ENCODE measurements at places on chromosomes 7 and 10. TPM values are rescaled to one million over a fixed set of nuclear protein-coding genes. Genes with fewer than 3 reads are reported as not detected.

DNA sequence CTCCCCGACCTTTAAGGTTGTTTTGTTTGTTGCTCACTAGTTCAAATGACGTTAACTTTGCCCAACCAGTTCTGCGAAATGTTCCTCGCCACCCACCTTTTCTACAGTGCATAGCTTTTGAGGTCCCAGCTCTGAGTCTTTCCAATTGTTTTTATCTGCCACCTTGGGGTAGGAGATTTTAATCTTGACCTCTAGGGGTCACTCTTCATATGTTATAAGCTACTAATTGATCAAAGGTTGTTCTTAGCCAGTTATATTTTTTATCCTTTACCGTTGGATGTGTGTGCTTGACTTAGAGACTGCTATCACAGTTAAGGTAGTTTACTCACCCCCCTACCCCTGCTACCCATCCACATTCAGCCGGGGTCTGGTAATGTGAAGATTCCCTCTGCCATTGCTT lies 372.4 kb downstream of the SUGCT start:
- DNase-seq: no peak

PNLIPRP2 gene
- not detected for polyA plus RNA-seq

GRCh38 chr7:42457663-42458062 lies 220.7 kb upstream of the GLI3 start:
- DNase-seq: no peak

SHTN1 gene
- 28.6 TPM for polyA plus RNA-seq

OR13A1 gene
- polyA plus RNA-seq: 0.06 TPM

ASB13 gene
- 10.0 TPM for polyA plus RNA-seq

DNA sequence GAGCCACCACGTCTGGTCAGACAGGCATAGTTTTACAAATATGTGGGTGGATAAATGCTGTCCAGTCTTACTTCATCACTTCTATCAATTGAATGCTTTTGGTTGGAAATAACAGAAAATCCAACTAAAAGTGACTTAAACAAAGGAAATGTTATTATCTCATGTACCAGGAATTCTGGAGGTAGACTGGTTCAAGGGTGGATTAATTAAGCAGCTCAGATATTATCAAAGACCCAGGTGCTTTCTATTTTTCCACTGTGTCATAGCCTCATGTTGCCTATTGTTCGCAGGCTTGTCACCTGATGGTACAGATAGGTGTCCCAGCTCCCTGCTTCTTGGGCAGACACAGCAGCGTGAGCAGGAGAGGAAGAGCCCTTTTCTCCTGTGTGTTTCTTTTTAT lies 156.1 kb upstream of the CTBP2 start:
- DNase-seq: no peak

ZNF425 gene
- polyA plus RNA-seq: 5.2 TPM

PNLIPRP1 gene
- polyA plus RNA-seq: not detected

CLCN1 gene
- polyA plus RNA-seq: not detected

- DNase-seq: no peak
These were observed 35.1 kb downstream of the KCND2 start for GRCh38 chr7:120307991-120308545.

- DNase-seq: no peak
These were observed 28.9 kb upstream of the NPY start for GRCh38 chr7:24255139-24255538.

DNA sequence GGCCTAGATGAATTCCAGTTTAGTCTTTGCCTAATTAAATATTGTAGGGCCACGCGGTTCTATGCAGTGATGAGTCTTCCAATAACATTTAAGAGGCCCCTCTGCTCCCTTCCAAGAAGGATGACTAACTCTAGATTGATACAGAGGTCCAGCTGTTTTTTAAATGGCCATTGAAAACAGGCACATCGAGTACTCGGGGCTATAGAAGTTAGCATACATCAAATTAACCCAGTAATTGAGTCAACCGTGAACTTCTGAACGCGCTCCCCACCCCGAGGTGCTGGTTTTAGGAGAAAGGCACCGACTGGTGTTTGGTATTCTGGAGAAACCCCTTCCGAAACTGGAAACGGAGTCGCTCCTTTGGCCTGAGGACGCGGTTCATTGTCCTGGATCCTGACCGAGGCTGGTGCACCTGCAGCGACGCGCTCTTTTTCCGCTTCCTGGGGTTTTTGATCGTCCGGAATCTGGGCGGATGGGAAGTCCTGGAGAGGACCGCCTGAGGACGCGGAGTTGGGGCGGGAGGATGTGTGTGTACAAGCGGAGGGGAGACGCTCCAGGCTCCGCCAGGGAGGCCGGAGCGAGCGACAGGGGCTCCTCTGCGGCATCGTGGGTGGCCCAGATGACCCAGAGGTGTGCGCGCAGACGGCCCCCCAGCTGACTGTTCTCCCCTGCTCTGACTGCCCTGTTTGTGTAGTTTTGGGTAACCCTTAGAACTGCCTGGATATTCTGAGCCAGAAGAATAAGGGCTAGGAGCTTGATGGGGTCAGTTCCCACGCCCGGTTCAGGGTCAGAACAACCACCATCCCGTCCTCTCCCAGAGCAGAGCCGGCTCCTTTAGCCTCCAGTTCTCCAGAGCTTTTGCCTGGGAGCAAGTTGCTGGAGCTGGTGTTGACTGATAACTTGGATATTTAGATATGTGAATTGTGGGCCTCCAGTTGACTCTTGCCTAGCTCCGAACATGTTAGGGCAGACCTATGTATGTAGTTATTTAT lies 711 bp downstream of the FAM221A start:
- peak; percentile 86 for DNase-seq

- DNase-seq: no peak
These were observed 13.9 kb downstream of the GRB10 start for GRCh38 chr7:50768485-50769474.

DNA sequence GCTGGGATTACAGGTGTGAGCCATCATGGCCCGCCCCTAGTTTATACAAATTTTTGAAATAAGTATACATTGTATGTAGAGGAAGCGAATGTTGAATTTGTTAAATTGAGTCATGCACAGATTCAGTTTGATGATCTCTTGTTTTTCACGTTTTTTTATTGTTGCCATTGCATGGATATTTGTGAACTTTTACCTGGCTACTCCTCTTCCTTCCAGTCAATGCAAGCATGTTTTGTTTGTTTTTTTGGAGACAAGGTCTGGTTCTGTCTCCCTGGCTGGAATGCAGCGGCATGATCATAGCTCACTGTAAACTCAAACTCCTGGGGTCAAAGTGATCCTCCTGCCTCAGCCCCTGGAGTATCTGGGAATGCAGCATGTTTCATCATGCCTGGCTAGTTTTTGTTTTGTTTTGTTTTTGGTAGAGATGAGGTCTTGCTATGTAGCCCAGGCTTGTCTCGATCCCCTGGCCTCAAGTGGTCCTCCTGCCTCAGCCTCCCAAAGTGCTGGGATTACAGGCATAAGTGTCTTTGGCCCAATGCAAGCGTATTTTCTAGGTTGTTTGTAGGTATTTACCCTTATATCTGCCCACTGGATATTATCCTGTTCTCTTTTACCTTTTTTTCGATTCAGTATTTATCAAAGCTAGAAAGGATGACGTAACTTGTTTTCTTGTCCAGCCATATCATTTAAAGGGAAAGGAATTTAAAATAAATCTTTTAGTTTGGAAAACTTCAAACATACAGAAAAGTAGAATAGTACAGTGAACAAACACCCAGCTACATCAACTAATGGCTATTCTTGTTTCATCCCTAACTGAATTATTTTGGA lies 11.0 kb downstream of the LCOR start:
- DNase-seq: no peak

RAMP3 gene
- 28.1 TPM for polyA plus RNA-seq

GRCh38 chr7:71868797-71869196 lies 543.3 kb downstream of the CALN1 start:
- no peak for DNase-seq

GRCh38 chr7:41994036-41994745 lies 242.8 kb downstream of the GLI3 start:
- no peak for DNase-seq

DNA sequence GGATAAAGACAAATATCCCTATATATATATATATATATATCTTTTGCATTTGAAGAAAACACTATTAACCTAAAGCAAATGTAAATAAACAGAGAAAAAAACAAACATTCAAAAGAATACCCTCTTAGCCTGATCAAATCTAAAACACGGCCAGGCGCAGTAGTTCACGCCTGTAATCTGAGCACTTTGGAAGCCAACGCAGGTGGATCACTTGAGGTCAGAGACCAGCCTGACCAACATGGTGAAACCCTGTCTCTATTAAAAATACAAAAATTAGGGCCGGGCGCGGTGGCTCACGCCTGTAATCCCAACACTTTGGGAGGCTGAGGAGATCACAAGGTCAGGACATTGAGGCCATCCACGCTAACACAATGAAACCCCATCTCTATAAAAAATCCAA lies 9.2 kb downstream of the ANXA7 start:
- DNase-seq: no peak

- DNase-seq: no peak
These were observed 13.5 kb upstream of the VDAC2 start for GRCh38 chr10:75197066-75197465.

IPMK gene
- 6.8 TPM for polyA plus RNA-seq

- DNase-seq: no peak
These were observed 1.9 kb upstream of the MALRD1 start for GRCh38 chr10:19046679-19047078.

DNA sequence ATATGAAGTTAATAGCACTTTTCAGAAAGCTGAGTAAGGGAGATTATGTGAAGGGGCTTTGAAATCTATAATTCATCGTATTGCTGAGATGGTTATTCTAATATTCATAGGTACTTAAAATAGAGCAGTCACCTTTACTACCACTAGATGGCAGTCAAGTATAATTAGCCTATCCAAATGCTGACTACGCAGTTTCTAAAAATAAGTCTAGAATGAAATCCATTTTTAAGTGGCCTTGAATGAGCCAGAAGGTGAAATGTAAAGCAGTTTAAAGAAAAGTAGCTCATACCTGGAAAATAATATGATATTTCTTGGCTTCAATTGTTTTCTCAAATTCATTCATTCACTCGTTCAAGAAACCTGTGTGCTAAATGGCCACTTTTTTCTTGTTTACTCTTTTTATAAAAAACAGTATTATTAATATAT lies 1277.1 kb downstream of the GATA3 start:
- DNase-seq: peak; percentile 59

DNA sequence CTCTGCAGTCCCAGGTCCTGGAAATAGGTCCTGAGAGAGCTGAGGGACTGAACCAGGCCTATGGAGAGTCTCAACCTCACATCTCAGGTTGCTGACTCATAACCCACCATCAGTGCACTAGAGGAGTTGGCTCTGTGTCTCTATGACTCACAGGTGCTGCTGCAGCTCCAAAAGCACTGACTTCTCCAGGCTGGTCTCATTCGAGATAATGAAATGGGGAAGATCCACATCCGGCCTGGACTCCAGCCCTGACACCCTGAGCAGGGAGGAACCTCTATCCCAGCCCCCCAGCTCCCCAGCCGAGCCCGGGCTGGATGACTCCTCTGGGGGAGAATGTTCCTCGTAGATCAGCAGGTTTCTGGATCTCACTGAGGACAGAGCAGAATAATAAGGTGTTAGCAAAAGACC lies 35.5 kb upstream of the DGKI start:
- no peak for DNase-seq

- DNase-seq: no peak
These were observed 31.4 kb downstream of the ARMC3 start for GRCh38 chr10:22959292-22959691.

- no peak for DNase-seq
These were observed 31.3 kb downstream of the RCC1L start for GRCh38 chr7:75042286-75042685.

GRM3 gene
- polyA plus RNA-seq: 0.27 TPM

GRCh38 chr7:29865526-29865925 lies 59.2 kb downstream of the WIPF3 start:
- DNase-seq: no peak

DNA sequence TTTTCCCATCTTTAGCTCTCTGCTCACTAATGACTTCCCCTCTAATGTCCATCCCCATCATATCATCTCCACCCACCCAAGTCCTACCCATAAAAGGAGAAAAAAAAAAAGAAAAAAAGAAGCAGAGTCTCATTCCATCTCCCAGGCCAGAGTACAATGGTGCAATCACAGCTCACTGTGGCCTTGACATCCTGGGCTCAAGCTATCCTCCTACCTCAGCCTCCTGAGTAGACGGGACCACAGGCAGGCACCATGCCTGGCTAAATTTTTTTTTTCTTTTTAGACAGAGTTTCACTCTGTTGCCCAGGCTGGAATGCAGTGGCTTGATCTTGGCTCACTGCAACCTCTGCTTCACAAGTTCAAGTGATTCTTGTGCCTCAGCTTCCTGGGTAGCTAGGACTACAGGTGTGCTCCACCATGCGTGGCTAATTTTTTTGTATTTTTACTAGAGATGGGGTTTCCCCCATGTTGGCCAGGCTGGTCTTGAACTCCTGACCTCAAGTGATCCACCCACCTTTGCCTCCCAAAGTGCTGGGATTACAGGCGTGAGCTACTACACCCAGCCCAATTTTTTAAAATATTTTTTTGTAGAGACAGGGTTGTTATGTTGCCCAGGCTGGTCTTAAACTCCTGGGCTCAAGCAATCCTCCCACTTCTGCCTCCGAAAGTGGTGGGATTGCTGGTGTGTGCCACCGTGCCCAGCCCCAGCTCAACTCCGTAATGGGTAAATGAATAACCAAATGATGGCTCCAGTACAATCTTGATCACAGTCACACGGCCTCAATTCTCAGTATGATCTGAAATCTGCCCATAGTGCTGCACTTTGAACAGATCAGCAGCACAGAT lies 24.6 kb upstream of the SGMS1 start:
- DNase-seq: no peak

GRCh38 chr10:57716884-57717283 lies 550.8 kb downstream of the IPMK start:
- no peak for DNase-seq

- no peak for DNase-seq
These were observed 81.4 kb downstream of the FAM185A start for GRCh38 chr7:102830197-102830596.

DNA sequence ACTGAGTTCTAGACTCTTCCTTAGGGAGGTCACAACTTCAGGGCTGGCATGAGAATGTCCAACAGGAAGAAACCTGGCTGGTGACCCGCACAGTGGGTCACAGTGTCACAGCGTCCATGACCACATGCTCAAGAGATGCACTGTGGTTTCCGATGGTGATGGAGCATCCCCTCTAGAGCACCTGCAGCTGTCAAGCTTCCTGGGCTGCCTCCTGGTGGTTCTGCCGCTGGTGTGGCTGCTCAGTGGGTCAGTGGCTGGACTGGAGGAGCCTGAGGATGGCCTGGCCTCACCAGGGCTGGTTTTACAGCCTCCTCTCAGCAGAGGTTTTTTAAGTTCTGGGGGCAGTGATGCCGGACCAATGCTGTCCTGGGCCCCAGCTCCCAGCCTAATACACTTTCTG lies 149.3 kb downstream of the SH3PXD2A start:
- DNase-seq: no peak

- no peak for DNase-seq
These were observed 551.0 kb upstream of the AUTS2 start for GRCh38 chr7:69047151-69047754.

NODAL gene
- polyA plus RNA-seq: 1.1 TPM

- DNase-seq: no peak
These were observed 61.0 kb downstream of the TES start for GRCh38 chr7:116271161-116271913.

- no peak for DNase-seq
These were observed 308.3 kb upstream of the KAT6B start for GRCh38 chr10:74518061-74518460.
